Midbrain (tissue), 1 donor: ENCODE measurements at places on chromosomes 12 and 14.

- DNase-seq: no peak
Observed at GRCh38 chr12:69431591-69432222, 38.5 kb upstream of the FRS2 start.

GRCh38 chr12:113136128-113136989 is 798 bp upstream of the RASAL1 start:
- peak; percentile 74 for DNase-seq

GRCh38 chr12:27705263-27705662 is 5.4 kb upstream of the MRPS35 start:
- DNase-seq: no peak

- DNase-seq: peak; percentile 88
Observed at GRCh38 chr12:124786061-124786964, 77.4 kb downstream of the SCARB1 start.

DNA sequence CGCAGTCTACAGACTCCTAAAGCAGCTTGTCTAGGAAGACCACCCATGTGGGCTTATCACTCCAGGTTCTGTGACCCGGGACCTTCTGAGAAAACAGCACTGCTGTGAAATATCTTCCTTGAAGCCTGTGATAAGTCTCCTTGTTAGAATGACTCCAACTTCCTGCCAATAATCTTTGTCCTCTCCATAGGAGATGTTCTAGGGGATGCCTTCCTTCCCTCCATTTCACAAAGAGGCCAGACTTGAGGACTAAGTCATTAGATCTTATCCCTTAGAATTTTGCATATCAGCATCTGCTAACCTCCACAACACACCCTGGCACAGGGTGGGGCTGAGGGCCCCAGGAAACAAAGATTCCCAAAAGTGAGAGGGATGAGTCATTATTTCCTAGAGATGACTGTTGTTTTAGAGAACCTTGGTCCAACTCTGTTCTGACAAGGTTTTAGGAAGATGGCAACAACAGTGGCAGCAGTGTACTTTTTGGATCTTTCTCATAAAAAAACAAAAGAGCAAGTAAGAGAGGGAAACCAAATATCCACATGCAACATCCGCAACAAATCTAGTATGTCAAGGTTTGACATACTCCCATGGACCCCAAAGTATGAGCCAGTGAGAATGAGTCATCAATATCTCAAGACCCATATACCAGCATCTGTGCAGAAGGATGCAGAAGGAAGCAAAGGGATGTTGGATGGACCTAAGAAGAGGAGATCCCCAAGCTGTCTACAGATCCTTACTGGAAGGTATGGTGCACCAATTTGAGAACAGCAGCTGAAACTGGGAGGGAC is 6.0 kb downstream of the LTB4R start:
- no peak for DNase-seq

DNA sequence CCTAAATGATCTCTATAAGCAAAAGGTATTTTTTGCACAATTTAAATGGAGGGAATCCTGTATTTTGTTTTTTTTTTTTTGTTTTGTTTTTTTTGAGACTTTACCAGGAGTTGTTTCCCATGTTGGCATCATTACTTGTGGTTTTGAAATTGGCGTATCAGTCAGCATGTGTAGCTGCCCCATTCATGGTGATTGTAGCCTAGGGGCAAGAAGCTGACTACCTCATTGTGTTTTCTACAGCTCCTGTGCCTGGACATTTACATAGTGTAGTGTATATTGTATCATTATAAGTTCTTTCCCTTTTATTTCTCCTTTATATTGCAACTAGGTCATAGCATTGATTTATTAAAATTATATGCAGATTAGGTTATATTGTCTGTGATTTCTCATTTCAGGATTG is 24.5 kb downstream of the SAMD4A start:
- DNase-seq: no peak

DNA sequence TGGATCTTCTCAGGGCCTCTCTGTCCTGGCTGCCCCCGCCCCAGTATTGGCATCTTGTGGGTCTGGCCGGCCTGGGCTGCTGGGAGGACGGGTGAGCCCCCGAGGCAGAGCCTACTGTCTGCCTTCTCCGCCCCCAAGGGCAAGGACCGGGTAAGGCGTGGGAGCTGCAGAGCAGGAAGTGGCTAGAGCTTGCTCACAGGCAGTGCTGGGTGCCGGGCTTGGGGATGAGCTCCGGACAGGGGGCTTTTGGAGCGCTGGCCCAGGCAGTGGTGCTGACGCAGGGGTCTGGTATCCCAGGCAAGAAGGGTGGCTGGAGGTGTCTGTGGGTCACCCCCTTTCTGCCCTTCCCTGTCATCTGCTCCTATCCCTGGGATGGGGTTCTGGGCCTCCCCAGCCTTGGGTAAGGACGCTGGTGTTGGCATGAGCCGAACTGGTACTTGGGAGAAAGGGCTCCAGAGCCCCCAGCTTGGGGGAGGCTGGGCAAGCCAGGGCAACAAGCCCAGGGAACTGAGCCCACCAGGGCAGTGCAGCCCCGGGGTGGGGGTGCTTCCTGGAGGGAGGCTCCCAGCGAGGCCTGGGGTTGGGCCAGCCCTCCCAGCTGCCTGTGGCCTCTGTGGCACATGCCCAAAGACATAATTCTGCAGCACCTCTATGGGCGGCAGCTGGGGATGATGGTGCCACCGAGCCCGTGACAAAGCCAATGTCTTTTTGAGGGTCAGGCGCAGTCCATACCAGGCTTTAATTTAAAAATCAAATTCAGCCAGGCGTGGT is 126.3 kb downstream of the KIF26A start:
- no peak for DNase-seq
